ENCODE measurements at places on chromosomes 11 and 22.

DNA sequence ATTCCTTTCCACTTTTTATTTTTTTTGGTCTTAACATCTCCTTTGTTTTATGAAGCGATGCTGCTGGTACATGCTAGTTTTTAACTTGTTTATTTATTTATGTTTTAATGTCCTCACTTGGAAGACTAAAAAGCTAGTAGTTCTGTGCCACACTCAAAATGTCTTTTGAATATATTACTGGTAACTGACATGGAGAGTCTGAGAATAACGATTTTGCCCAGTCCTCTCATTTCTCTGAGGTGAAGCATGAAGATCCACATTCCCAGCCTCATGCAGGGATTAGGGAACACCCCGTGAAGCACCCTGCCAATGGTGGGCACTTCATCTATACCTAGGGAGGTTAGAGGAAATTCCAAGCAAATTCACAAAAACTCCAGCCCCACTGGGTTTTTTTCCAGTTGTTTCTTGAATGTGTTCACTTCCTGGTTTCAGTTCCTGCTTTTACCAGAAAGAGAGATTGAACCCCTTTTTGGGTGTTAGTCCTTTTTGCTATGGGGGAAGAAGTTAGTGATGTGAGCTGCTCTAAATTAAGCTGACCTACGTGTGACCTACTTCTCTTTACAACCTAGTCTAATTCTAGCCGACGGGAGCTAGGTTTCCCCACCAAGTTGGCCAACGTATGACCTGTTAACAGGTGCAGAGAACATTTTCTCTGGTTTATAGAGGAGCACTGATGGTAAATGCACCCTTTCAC, 106.1 kb downstream of the SLC1A2 start:
- H3K36me3 ChIP-seq: no peaks in the 10 kb centered on the region
- H3K4me1 ChIP-seq: no peaks in the 10 kb centered on the region
- no peaks in the 10 kb centered on the region for H3K27me3 ChIP-seq
- peak; percentile 50 for DNase-seq
- H3K27ac ChIP-seq: peak overlapping the region; percentile 68

DNA sequence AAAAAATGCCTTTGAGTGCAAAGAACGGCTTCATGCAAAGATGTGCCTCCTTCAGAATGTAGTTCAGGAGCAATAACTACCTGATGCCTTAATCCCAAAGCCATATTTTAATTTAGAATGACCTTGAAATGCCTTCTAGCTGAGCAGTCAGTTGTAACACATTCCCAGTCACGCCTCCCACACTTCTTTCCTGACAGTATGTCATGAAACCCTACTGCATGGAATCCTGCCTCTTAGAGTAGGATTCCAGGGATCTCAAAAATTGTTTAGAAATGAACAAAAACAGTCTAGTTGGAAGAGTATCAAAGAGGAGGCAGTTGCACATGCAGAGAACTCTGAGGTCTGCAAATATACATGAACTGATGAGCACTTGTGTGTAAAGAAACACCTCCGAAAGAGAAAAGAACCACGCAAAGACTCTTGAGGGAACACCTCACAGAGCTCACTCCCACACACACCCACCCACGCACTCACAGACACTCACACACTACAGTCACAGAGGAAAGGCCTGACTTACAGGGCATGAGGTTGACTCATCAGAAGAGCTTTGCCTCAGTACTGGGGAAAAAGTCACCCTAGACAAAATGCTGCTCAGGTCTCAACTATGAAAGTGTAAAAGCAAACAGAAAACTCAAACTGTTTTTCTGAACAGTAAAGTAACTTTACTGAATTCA, 77.4 kb downstream of the GGTLC2 start:
- H3K36me3 ChIP-seq: no peaks in the 10 kb centered on the region
- no peaks in the 10 kb centered on the region for H3K27me3 ChIP-seq
- DNase-seq: peak; percentile 41
- H3K27ac ChIP-seq: peak overlapping the region; percentile 50
- H3K4me1 ChIP-seq: no peaks in the 10 kb centered on the region
- H3K4me3 ChIP-seq: no peak overlapping the region

DNA sequence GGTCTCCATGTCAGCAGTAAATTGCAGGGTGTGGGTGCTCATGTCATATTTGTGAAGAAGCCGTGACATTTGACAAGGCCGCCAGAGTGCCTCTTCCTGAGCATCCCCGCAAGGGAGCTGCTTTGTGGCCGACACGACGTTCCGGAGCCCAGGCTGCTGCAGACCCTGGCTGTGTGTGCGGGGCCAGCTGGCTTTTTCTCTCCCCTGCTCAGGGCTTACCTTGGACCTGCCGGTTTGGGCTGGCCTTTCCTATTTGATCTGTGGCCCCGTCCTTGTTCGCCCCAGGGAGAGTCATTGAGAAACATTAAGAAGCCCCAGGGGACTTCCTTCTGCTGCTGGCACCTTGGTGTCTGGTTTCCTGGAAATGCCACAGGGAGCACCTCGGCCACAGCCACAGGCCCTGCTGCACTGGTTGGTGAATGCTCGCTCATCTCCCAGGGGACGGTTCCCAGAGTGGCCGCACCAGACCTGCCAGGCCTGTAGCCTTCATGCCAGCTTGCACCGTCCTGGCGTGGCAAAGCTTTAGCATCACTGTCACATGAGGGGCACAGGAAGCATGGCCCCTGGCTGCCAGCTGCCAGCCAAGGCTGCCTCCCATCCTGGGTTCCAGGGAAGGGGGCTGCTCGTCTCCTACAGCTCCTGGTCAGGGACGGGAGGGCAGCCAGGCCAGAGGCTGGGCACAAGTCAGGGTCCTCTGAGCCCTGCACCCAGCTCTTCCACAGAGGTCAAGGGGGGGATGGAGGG, 5.4 kb downstream of the GRK2 start:
- DNase-seq: peak; percentile 65
- H3K4me3 ChIP-seq: peak overlapping the region; percentile 12
- H3K27ac ChIP-seq: peak overlapping the region; percentile 57
- peaks cover 92% of the 10 kb centered on the region for H3K4me1 ChIP-seq
- no peaks in the 10 kb centered on the region for H3K36me3 ChIP-seq

GRCh38 chr11:58712531-58712930, 19.2 kb downstream of the GLYAT start:
- no peaks in the 10 kb centered on the region for H3K4me1 ChIP-seq
- H3K36me3 ChIP-seq: no peaks in the 10 kb centered on the region
- no peak overlapping the region for H3K4me3 ChIP-seq

DNA sequence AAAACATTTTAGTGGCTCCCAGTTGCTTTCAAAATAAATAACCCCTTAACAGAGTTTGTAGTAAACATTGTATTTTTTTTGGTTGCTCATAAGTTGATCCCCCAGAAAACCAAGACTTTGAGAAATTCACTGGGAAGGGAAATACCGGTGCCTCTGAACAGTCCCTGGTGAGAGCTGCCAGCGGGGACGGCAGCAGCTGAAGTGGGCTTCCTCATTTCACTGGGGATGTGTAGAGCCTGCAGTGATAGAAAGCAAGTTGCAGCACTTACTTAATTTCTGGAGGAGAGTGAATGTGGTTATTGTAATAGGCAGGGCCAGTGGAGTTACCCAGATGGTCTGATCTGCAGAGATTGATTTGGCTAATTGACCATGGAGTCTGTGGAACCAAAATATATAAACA, 18.6 kb upstream of the MCHR1 start:
- H3K27ac ChIP-seq: no peak overlapping the region
- H3K4me3 ChIP-seq: no peak overlapping the region
- no peak for DNase-seq
- no peaks in the 10 kb centered on the region for H3K4me1 ChIP-seq

DNA sequence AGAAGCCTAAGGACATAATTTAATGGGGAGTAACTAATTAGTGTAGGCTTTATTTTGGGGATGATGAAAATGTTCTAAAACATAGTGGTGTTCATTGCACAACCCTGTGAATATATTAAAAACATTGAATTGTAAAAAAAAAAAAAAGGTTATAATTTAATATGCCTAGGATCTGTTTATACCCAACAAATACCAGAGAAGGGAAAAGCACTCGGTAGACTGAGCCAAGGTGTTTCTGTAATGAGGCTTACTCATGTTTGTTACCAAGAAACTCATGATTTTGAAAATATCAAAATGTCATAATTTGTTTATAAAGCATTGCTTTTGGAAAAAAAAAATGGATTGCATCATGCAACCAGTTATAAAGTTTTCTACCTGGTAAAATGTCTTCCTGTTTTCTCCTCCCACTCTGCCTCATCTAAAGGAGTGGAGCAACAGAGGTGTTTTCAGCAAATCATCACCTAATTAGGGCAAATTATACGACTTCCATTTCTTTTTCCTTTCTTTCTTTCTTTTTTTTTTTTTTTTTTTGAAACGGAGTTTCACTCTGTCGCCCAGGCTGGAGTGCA, 14.2 kb upstream of the EIF3M start:
- H3K4me3 ChIP-seq: no peak overlapping the region
- H3K36me3 ChIP-seq: no peaks in the 10 kb centered on the region
- no peak overlapping the region for H3K27ac ChIP-seq
- H3K4me1 ChIP-seq: no peaks in the 10 kb centered on the region
- DNase-seq: no peak

DNA sequence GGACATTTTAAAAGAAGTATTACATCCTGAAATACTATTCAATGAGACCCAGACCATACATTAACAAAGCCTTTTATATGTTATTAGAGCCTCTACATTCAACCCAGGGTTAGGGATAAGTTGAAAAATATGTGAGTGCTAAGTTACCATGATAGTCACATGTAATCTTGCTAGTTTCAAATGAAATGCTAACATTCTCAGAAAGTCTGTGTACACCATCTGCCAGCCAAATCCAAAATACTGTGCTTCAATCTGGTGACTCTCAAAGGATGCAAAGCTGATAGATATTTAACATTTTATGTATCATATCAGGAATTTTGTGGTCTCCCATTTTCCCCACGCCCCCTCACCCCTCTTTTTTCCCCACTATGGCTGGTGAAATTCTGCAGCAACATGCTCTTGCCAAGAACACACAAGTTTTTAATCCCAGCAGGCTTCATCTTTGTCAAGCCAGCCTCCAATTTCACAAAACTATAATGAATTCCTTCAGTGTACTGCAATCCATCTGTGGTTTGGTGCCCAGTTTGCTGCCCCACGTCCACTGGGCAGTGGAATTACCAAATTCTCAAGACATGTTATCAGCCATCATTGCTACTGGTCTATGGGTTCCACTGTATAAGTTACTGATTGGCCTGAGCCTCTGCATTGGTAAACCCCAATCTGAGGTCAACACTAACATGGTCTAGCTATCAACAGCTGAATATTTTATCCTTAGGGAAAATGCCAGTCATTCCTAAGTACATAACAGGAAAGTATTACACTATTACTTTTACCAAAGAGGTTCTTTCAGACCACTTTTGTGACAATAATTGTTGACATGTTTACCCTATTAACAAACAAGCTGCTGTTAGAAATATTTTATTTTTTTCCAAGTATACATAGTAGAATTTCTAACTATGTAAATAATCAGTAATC, 1.5 kb upstream of the PICALM start:
- peak overlapping the region; percentile 99 for H3K27ac ChIP-seq
- H3K36me3 ChIP-seq: no peaks in the 10 kb centered on the region
- H3K4me1 ChIP-seq: no peaks in the 10 kb centered on the region
- DNase-seq: no peak

GRCh38 chr22:36580371-36580770, 51.4 kb upstream of the EIF3D start:
- no peaks in the 10 kb centered on the region for H3K4me1 ChIP-seq
- no peaks in the 10 kb centered on the region for H3K27me3 ChIP-seq
- H3K4me3 ChIP-seq: no peak overlapping the region
- DNase-seq: no peak
- H3K36me3 ChIP-seq: no peaks in the 10 kb centered on the region
- H3K27ac ChIP-seq: no peak overlapping the region

DNA sequence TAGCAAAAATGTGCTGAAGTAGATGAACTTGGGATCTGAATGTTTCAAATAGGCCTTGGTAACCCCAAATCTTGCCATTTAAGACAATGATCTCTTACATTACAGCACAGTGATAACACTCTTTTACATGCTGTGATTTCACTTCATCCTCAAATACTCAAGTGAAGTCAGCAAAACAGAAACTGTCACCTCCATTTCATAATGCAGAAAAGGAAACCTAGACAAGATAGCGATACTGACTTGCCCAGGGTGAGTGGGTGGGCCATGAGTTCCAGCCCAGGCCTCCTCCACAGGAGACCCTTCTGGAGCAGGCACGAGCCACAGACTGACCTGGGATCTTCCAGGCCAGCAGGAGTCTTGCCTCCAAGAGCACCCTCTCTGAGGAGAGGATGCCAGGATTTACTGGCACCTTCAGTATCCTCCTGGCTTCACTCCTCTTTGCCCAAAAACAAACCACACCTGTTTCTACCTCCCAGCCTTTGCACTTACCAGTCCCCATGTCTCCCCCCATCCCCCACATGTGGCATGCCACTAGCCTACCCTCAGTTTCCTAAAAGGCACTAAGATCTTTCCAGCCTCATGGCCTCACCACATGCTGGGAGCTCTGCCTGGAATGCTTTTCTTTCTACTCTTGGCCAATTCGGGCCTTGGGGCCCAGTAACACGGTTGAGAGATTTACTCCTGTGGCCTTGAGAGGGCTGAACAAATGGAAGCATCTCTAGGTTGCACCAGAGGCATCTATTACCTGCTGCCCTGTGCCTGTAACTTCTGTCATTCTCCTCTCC, 1.9 kb upstream of the DGAT2 start:
- peaks cover 14% of the 10 kb centered on the region for H3K4me1 ChIP-seq
- H3K27me3 ChIP-seq: no peaks in the 10 kb centered on the region
- H3K4me3 ChIP-seq: no peak overlapping the region
- no peak for DNase-seq

DNA sequence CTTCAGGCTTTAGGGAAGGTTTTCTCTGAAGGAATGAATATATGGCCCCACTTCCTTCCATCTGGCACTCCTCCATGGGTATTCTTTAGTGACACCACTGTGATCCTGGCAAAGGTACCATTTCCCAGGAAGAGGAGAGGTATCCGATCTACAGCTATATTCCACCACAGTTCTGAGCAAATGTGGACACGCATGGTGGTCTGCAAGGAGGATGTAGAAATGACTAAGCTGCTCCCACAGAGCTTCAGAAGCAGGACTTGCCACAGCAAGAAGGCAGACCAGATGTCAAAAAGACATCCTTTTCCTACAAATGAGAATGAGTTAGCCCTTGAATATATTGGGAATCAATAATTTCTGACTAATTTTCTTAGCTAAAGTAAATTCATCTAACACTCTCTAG, 45.5 kb downstream of the ARFGAP2 start:
- no peaks in the 10 kb centered on the region for H3K36me3 ChIP-seq
- H3K27ac ChIP-seq: no peak overlapping the region
- no peaks in the 10 kb centered on the region for H3K27me3 ChIP-seq
- H3K4me1 ChIP-seq: no peaks in the 10 kb centered on the region

DNA sequence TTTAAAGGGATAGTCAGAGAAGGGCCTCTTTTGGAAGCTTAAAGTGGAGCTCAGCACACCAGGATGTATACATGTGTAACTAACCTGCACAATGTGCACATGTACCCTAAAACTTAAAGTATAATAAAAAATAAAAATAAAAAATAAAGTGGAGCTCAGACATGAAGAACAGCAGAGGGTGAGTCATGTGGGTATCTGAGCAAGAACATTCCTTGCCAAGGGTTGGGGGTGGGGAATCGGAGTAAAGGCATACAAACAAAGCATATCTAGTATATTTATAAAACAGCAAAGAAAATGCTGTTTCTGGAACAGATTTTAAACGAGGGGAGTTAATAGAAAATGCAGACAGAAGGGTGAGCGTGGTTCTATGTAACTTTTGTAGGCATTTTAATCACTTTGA, 562.6 kb upstream of the ANO3 start:
- no peaks in the 10 kb centered on the region for H3K4me1 ChIP-seq
- H3K27me3 ChIP-seq: no peaks in the 10 kb centered on the region
